ENCODE measurements at places on chromosomes 6 and 20. TPM values are rescaled to one million over a fixed set of nuclear protein-coding genes. Genes with fewer than 3 reads are reported as not detected.

Gene DAAM2
- 0.16 TPM for total RNA-seq

Gene L3MBTL1
- total RNA-seq, result 2.0 TPM

Gene TRIM31
- not detected for total RNA-seq

Gene PTPRT
- under 0.01 TPM for total RNA-seq

Gene TRIM15
- not detected for total RNA-seq

Gene TCF21
- total RNA-seq, result not detected

Gene CST3
- total RNA-seq, result 353 TPM

Gene OPN5
- not detected for total RNA-seq
